ENCODE measurements at places on chromosomes 7 and 10.

- DNase-seq, result no peak
Observed at GRCh38 chr7:158273138-158273651, 314.4 kb downstream of the PTPRN2 start.

GRCh38 chr10:26815500-26815899, 45.3 kb downstream of the ABI1 start:
- no peak for DNase-seq

DNA sequence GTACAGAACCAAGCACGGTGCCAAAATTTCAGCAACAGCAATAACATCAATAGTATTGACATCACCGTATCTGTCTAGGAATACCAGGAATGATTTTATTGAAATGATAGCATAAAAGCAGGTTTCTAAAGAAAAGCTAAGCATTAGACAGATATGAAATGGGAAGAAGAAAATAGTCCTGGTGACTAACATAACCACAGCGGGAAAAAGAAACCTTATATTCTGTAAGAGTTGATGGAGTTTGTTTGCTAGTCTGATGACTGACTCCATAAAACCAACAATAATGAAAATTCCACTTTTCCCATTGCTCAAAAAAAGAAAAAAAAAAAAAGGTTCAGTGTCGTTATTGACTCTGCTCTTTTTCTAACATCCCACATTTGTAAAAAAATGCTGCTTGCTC, 668.3 kb downstream of the IPMK start:
- no peak for DNase-seq

DNA sequence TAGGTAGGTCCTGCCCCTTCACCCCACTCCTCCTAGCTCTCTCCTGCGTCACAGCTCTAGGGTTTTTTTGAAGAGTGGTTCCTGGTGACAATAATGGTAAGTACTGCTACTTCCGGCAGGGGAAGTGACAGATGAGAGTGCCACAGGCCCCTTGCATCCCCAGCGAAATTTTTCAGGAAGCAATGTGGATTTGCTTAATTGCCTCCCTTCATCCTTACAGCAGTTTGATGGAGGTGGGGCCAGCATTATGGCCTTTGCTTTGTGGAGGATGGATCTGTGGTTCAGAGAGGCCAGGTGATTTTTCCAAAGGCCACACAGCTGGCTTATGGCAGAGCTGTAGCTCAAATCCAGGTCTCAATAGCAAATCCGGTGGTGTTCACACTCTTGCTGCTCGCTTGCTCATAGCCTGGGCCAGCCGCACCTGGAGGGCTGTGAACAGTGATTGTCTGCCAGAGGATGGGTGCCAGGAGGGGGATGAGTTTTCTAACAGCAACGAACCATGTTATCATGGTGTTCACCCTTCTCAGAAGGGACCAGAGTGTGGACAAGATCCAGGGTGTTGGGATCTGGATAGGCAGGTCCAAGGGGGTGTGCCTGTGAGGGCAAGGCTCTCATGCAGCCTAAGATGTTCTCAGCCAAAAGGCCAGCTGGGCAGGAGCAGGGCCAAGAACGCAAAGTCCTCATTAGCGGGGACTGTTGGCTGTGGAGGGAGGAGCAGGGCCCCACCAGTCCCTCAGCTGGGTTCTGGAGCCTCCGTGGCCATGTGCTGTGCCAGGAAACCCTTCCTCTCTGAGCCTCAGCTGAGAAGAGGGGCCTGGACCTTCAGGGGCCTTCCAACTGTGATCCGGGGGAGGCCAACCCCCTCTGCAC, 89.0 kb downstream of the EMX2 start:
- DNase-seq, result no peak

DNA sequence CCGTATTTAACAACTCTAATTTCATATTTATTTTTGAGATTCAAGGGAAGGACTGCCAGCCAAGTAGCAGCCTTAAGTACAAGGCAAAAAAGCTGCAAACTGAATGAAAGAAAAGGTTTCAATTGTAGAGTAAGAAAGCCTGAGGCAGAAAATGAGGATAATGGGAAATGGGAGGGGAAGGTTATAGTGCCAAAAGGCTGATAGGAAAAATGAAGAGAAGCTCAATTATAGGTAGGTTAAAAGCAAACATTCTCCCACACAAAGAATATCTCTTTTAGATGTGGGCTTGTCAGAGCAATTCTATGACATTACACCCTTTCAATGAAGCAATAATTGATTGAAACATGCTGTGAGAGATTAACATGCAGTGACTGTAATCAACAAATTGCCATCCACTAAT, 175.3 kb downstream of the RAPGEF5 start:
- no peak for DNase-seq

DNA sequence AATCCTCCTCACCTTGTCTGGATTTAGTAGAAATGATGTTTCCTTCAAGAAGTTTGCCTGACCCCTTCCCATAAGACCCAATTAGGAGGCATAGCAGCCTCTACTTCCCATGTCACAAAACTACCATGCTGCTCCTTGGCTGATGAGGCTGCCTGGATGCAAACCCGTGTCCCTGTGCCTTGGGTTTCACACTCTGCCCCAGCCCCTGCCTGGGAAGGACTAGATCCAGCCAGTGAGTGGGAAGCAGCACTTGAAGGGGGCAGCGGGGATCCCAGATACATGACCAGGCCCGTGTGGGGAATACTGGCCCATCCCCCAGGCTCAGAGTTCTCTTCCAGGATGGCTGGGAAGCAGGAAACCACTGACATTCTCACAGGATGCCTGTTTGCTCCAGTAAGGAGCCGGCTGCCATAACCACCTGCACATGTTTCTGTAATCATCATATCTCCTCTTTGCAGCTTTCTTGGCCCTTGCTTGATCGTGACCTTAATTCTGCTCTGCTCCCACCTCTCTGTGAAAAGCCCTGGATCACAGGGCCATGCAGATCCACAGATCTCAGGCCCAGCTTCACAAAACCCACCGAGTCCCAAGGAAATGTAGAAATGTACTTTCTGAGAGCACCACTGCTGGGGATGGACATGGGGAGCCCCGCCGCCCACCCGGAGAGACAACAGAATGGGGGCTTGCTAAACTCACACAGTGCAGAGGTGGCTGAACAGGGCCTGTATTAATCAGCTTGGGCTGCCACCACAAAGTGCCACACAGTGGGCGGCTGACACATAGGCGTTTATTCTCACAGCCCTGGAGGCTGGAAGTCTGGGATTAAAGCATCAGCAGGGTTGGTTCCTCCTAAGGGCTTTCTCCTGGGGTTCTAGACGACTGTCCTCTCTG, 287.8 kb upstream of the IGFBP3 start:
- DNase-seq, result no peak

DNA sequence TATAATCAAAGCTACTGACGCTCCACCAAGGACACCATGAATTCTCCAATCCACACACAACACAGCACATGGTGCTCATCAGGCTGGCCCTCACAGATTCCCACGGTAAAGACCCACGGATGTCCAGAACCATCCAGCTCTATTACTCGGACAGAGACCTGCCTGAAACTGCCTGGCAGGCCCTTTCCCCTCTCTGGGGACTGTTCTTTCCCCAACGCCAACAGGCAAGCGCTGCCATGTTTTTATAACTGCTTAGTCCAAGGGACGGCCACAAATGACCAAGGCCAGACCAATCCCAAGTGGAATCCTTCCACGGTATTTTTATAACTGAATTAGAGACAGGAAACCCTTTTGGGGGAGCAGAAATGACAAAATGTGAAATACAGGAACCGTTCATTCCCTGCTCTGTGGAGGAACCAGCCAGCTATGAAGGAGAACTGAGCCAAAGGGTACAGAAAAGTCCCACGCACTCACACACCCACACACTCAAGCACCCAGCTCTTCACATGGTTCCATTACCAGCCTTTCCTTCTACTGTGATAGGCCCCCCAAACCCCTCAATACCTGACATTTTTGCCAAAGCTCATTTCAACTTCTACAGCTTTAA, 4.1 kb downstream of the PIP4K2A start:
- DNase-seq, result no peak

GRCh38 chr7:140982508-140982907, 32.2 kb downstream of the MRPS33 start:
- no peak for DNase-seq

DNA sequence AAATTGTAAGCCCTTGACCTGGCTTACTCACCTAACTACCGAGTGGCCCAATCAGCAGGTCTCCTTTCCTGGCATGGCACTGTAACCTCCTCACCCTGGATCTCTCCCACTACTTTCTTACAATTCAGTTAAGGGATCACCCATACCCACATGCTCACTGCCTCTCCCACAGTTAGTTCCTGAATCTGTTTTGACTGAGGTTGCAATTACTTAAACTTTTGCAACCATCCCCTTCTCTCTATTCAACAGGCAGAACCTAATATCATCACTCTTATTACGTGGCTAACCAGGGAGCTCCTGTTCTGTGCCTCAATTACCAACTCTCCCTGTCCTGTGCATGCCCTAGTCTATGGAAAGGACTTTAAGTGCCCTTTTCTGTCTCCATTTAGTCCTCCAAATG, 84.2 kb upstream of the IKZF1 start:
- no peak for DNase-seq

DNA sequence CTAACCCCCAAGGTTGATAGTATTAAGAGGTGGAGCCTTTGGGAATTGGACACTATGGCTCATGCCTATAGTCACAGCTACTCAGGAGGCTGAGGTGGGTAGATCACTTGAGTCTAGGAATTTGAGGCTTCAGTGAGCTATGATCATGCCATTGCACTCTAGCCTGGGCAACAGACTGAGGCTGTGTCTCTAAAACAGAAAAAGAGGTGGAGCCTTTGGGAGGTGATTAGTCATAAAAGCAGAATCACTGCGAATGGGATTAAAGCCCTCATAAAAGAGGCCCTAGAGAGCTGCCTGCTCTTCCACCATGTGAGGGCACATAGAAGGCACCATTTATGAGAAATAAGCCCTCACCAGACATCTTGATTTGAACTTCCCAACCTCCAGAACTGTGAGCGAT, 81.9 kb downstream of the SKAP2 start:
- no peak for DNase-seq

GRCh38 chr10:34206935-34207268, 608.2 kb downstream of the PARD3 start:
- DNase-seq, result no peak

- DNase-seq, result no peak
Observed at GRCh38 chr10:31383810-31384588, 65.0 kb downstream of the ZEB1 start.

GRCh38 chr7:74256491-74257408, 2.6 kb upstream of the RFC2 start:
- DNase-seq, result no peak

- no peak for DNase-seq
Observed at GRCh38 chr10:10020945-10021344, 996.7 kb upstream of the CELF2 start.

DNA sequence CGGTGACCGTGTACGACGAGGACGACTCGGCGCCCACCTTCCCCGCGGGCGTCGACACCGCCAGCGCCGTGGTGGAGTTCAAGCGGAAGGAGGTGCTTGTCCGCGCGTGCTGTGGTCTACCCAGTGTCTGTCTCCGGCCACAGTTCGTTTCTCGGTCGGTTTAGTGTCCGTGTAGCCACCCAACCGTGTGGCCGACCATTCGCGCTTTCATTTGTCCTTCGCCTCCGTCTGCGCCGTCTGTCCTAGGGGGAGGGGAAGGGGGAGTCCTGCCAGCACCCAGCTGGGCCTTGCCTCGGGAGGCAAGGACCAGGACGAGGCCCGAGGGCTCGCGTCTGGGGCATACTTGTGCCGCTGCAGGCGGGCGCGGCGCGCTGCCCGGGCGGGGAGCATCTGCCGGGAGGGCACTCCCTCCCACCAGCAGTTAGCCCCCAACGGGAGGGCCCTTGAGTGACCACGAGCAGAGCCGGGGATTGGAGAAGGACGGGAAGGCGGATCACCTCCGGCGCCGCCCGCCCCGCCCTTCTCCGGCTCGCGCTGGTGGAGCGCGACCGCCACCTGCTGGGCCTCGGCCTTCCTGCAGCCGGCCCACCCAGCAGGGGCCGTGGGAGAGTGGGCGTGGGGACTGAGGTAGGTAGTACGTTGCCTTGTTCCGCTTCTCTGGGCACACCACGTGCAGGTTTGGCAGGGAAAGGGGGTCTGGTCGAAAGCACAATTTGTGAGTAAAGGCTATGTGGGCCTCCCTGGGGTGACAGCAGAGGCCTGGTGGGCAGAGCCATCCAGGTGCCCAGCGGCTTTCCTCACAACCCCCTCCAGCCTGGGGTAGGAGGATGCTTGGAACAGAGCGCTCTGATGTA, 28.5 kb downstream of the RET start:
- peak; percentile 67 for DNase-seq

- no peak for DNase-seq
Observed at GRCh38 chr7:122789156-122789555, 86.4 kb upstream of the RNF148 start.

GRCh38 chr10:76353237-76353851, 921.9 kb downstream of the LRMDA start:
- DNase-seq, result no peak

- DNase-seq, result no peak
Observed at GRCh38 chr10:131032329-131033165, 279.0 kb downstream of the TCERG1L start.

DNA sequence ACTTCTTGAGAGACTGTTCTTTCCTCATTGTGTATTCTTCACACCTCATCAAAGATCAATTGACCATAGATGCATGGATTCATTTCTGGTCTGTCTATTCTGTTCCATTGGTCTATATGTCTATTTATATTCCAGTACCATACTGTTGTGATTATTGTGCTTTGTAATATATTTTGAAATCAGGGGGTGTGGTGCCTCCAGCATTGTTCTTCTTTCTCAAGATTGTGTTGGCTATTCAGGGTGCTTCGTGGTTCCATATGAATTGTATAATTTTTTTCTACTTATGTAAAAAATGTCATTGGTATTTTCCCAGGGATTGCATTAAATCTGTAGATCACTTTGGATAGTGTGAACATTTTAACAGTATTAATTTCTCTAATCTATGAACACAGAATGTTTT, 106.5 kb downstream of the EPC1 start:
- DNase-seq, result no peak

DNA sequence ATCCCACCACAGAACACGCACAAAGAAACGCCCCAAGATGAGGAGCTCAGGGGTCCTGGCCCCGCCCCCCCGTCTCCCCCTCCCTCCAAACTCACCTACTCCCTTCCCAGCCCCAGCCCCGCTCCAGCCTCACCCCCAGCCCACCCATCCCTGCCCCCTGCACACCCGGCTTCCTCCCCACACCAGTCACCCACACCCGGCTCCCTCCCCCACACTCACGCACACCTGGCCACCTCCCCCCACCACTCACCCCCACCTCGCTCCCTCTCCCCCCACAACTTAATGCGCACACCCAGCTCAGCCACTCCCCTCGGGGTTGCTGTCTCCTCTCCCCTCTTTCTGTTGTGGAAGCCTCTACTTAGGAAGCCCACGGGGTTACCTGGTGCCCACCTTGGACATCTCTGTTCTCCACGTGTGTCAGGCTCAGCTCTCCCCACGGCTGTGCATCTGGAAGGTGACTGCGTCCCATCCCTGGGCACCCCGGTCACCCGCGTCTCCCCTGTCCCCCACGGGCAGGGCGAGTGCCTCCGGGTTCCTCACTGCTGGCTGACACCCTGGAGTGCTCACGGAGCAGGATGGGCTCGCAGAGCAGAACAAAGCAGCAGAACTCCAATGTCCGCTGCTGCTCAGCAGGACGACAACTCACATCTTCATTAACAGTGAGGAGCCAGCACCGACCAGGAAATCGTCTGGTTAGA, 166.8 kb downstream of the USP6NL start:
- DNase-seq, result no peak

- no peak for DNase-seq
Observed at GRCh38 chr7:47391726-47392125, 190.2 kb downstream of the TNS3 start.

GRCh38 chr10:9051328-9051974, 997.0 kb downstream of the GATA3 start:
- no peak for DNase-seq

- DNase-seq, result no peak
Observed at GRCh38 chr10:100101192-100102076, 19.8 kb upstream of the CPN1 start.
